ENCODE measurements at places on chromosomes 3 and 15.

GRCh38 chr15:27278761-27279160, 307.8 kb downstream of the GABRG3 start:
- H3K4me3 ChIP-seq: no peak overlapping the region
- H3K27me3 ChIP-seq: no peaks in the 10 kb centered on the region
- no peaks in the 10 kb centered on the region for H3K4me1 ChIP-seq
- no peak for DNase-seq
- no peak overlapping the region for H3K27ac ChIP-seq

- no peaks in the 10 kb centered on the region for H3K36me3 ChIP-seq
- no peaks in the 10 kb centered on the region for H3K27me3 ChIP-seq
- no peaks in the 10 kb centered on the region for H3K4me1 ChIP-seq
- no peak for DNase-seq
Observed at GRCh38 chr3:51221959-51222358, 163.1 kb upstream of the MANF start.

- no peak overlapping the region for H3K4me3 ChIP-seq
- no peaks in the 10 kb centered on the region for H3K36me3 ChIP-seq
- no peaks in the 10 kb centered on the region for H3K27me3 ChIP-seq
Observed at GRCh38 chr3:20837676-20838302, 651.8 kb upstream of the SGO1 start.

- no peaks in the 10 kb centered on the region for H3K36me3 ChIP-seq
- no peaks in the 10 kb centered on the region for H3K27me3 ChIP-seq
- no peak for DNase-seq
- H3K4me3 ChIP-seq: no peak overlapping the region
Observed at GRCh38 chr3:177596248-177596815, 399.1 kb upstream of the TBL1XR1 start.

- no peak overlapping the region for H3K27ac ChIP-seq
Observed at GRCh38 chr3:122322095-122323075, 2.7 kb upstream of the CSTA start.

DNA sequence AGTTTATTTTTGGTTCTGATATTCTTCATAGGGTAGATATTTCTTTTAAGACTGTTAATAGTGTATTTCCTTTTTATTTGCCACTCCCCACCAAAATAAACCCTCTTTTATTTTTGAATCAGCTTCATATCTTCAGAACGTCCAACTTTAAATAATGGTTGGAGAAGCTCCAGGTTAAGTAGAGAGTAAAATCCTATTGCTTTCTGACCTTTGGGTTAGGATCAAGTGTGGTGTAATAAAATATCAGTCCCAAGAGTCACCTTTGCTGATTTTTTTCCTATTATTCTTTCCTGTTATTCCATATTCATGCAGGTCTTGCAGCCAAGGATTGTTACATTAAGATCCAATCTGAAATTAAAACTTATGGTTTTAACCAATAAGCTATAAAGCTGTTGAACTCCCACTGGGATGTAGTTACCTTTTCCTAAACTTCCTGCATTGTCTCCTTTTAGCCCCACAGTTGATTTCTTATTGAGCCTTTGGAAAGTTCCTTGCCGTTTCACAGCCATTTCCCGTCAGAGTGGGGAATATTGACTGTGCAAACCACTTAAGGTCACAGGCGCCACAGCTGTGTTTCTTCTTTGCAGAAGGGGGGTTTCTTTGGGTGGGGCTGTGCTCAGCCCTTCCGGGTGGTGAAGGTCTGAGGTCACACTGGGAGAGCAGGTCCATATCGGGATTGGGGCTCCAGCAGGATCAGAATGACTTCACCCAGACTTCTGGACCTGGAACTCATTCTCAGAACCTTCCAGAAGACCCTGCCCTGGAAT, 287.3 kb upstream of the CTDSPL start:
- no peaks in the 10 kb centered on the region for H3K27me3 ChIP-seq
- H3K4me1 ChIP-seq: no peaks in the 10 kb centered on the region
- no peak for DNase-seq
- H3K36me3 ChIP-seq: no peaks in the 10 kb centered on the region
- H3K4me3 ChIP-seq: no peak overlapping the region
- no peak overlapping the region for H3K27ac ChIP-seq

DNA sequence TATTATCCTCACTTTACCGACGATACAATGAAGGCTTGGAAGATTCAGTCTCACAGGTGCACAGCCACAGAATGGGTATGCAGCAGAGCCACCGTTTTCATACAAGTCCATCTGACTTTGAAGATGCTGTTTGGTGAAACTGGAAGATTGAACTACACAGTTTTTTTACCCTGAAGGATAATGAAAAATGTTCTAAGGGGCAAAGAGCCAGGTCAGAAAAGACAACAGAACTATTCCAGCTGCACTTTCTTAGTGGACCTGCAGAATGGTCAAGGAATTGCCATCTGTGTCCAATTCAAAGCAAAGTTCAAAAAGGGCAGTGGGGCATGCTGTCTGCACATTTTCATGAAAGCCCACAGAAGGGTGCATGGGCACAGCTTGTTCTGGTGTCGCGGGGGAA, 127.6 kb upstream of the PDZRN3 start:
- DNase-seq: no peak
- no peak overlapping the region for H3K27ac ChIP-seq
- no peaks in the 10 kb centered on the region for H3K27me3 ChIP-seq
- no peak overlapping the region for H3K4me3 ChIP-seq
- H3K36me3 ChIP-seq: no peaks in the 10 kb centered on the region
- H3K4me1 ChIP-seq: no peaks in the 10 kb centered on the region

- peaks cover 57% of the 10 kb centered on the region for H3K36me3 ChIP-seq
- peaks cover 3% of the 10 kb centered on the region for H3K4me1 ChIP-seq
- no peaks in the 10 kb centered on the region for H3K27me3 ChIP-seq
- H3K27ac ChIP-seq: no peak overlapping the region
- DNase-seq: peak; percentile 83
Observed at GRCh38 chr3:49013738-49014660, 4.4 kb downstream of the DALRD3 start.

GRCh38 chr3:30786365-30786764, 108.1 kb downstream of the GADL1 start:
- H3K36me3 ChIP-seq: no peaks in the 10 kb centered on the region
- no peak overlapping the region for H3K27ac ChIP-seq
- H3K4me1 ChIP-seq: no peaks in the 10 kb centered on the region
- H3K27me3 ChIP-seq: no peaks in the 10 kb centered on the region
- no peak for DNase-seq

GRCh38 chr3:123282461-123282860, 80.7 kb downstream of the SEC22A start:
- H3K36me3 ChIP-seq: no peaks in the 10 kb centered on the region
- no peak overlapping the region for H3K4me3 ChIP-seq
- H3K4me1 ChIP-seq: peaks cover 11% of the 10 kb centered on the region
- no peak overlapping the region for H3K27ac ChIP-seq
- H3K27me3 ChIP-seq: no peaks in the 10 kb centered on the region

GRCh38 chr3:44240061-44240460, 1.6 kb upstream of the TOPAZ1 start:
- no peaks in the 10 kb centered on the region for H3K27me3 ChIP-seq
- no peaks in the 10 kb centered on the region for H3K36me3 ChIP-seq
- H3K4me1 ChIP-seq: peaks cover 6% of the 10 kb centered on the region
- DNase-seq: no peak

- H3K27ac ChIP-seq: no peak overlapping the region
- no peaks in the 10 kb centered on the region for H3K36me3 ChIP-seq
- DNase-seq: no peak
- H3K27me3 ChIP-seq: peaks cover 8% of the 10 kb centered on the region
- peaks cover 29% of the 10 kb centered on the region for H3K4me1 ChIP-seq
- H3K4me3 ChIP-seq: peak overlapping the region; percentile 11
Observed at GRCh38 chr15:96320703-96321638, 9.5 kb upstream of the NR2F2 start.

- H3K36me3 ChIP-seq: no peaks in the 10 kb centered on the region
- DNase-seq: no peak
Observed at GRCh38 chr15:88512601-88513000, 33.9 kb downstream of the DET1 start.

DNA sequence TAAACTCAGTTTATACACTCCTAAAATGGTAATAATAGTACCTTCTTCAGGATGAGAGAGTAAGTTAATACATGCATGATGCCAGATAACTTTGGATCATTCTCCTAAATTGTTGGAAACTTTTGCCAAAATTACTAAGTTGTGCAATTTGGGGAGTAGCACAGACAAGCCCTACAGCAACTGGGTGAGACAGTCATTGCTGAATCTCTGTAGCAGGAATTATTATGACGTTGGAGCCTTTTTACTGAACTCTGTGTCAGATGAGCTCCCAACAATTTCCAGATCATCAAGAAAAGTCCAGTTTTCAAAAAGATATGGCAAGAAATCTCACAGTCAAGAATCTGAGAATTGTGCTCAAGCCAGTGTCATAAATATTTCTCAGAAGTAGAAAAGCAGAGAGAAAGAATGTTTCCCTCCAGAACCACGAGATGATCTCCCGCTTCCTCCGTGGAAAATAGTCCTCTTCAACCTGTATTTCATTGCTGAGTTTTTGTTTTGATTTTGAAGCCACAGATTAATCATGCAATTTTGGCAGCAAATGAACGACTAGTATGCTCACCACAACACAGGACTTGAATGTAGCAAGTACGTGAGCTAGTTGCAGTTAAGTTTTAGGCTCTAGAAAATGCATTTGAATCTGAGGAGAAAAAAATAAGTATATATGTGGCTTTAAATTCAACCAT, 485.4 kb downstream of the CNTN6 start:
- H3K27ac ChIP-seq: no peak overlapping the region
- DNase-seq: no peak
- no peaks in the 10 kb centered on the region for H3K27me3 ChIP-seq
- H3K36me3 ChIP-seq: no peaks in the 10 kb centered on the region

DNA sequence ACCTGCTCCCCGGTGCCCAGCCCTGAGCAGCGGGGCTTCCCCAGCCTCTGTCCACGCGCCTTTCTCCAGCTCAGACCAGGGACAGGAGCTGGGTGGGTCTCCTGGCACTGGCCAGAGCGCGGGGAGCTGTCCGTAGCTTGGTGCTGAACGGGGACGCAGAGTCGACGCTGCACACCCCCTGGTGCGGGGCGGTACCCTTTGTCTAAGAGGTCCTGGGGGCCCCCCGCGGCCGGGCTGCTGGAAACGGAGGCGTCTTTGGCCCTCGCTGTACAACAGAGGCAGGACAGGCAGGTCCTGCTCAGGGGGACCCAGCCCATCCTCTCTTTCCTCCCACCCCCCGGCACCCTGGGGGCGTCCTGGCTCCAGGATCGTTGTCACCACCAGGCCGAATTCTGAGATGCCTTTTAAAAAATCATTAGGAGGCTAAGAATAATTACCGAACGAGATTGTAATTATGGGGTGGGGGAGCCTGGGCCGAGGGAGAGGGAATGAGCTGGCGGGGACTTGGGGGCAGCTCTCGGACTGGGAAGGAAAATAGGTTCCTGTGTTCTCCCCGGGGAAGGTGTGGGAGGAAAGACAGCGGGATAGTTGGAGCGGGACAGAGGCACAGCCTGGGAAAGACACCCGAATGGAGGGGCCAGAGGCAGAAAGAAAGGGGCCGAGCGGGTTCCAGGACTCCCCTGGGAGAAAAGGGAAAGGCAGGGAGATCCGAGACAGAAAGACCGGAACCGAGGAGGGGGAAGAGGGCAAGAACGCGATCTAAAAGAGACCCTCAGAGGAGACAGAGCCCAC, 4.1 kb upstream of the SKOR1 start:
- no peak overlapping the region for H3K4me3 ChIP-seq
- DNase-seq: peak; percentile 54
- H3K27me3 ChIP-seq: peaks cover 77% of the 10 kb centered on the region
- no peaks in the 10 kb centered on the region for H3K4me1 ChIP-seq
- no peaks in the 10 kb centered on the region for H3K36me3 ChIP-seq

GRCh38 chr15:69359722-69360121, 54.4 kb upstream of the KIF23 start:
- no peak overlapping the region for H3K4me3 ChIP-seq
- H3K36me3 ChIP-seq: no peaks in the 10 kb centered on the region
- no peak overlapping the region for H3K27ac ChIP-seq
- DNase-seq: no peak

GRCh38 chr3:183548262-183548769, 7.2 kb downstream of the KLHL6 start:
- H3K36me3 ChIP-seq: no peaks in the 10 kb centered on the region
- peaks cover 8% of the 10 kb centered on the region for H3K4me1 ChIP-seq
- H3K27me3 ChIP-seq: no peaks in the 10 kb centered on the region
- DNase-seq: peak; percentile 95
- H3K4me3 ChIP-seq: no peak overlapping the region

DNA sequence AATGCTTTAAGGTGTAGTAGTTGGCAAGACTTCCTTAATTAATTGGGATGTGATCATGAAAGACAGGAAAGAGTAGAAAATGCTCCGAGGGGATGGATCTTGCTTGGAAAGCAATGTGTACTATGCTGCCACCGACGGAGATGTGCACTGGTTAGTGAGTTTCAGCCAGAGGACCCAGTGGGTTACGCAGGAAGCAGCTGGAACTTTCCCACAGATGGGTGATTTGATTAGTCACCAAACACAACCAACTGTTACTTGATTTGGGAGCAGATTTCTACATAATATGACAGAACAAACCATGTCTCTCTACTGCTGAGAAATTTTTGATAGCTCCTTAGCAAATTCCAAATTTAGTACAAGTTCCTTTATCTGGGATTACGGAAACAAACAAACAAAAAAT, 245.4 kb upstream of the MCTP2 start:
- no peaks in the 10 kb centered on the region for H3K4me1 ChIP-seq
- H3K36me3 ChIP-seq: no peaks in the 10 kb centered on the region
- H3K27ac ChIP-seq: no peak overlapping the region
- no peak overlapping the region for H3K4me3 ChIP-seq
- H3K27me3 ChIP-seq: no peaks in the 10 kb centered on the region

GRCh38 chr3:97934980-97935695, 37.1 kb downstream of the RIOX2 start:
- no peaks in the 10 kb centered on the region for H3K4me1 ChIP-seq
- H3K27ac ChIP-seq: no peak overlapping the region
- no peaks in the 10 kb centered on the region for H3K27me3 ChIP-seq
- DNase-seq: no peak
- no peaks in the 10 kb centered on the region for H3K36me3 ChIP-seq
- H3K4me3 ChIP-seq: no peak overlapping the region

DNA sequence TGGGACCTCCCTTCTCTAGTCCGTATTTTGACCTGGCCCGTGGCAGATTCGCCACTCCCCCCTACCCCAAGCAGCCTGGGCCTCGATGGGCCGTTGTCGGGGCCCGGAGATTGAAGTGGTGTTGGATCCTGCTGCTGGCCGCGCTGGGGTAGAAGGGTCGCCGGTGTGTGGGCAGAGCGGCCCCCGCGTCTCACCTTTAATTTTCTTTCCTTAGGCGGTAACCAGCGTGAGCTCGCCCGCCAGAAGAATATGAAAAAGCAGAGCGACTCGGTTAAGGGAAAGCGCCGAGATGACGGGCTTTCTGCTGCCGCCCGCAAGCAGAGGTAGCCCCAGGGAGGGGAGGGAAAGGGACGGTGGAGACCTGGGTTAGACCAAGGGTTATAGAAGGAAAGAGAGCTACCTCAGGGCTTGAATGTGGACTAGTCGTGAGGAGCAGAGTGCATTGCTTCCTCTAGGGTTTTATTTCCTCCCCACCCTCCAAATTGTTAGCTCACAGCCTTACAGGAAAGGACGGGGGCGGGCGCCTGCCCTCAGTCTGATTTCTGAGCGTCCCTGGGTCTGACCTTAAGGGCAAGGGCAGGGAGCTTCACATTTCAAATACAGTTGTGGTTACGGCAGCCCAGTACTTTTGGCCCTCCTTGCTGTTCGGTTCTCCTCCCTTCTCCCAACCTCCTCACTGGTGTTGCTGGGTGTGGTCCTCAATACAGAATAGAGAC, 799 bp downstream of the SERF2 start:
- DNase-seq: peak; percentile 43
- H3K4me1 ChIP-seq: peaks cover 7% of the 10 kb centered on the region
- peak overlapping the region; percentile 98 for H3K4me3 ChIP-seq
- peaks cover 24% of the 10 kb centered on the region for H3K36me3 ChIP-seq

- H3K4me1 ChIP-seq: no peaks in the 10 kb centered on the region
- H3K4me3 ChIP-seq: no peak overlapping the region
- H3K27me3 ChIP-seq: no peaks in the 10 kb centered on the region
- H3K36me3 ChIP-seq: peaks cover 62% of the 10 kb centered on the region
- DNase-seq: no peak
Observed at GRCh38 chr3:47838503-47838902, 35.6 kb downstream of the DHX30 start.
